Amniotic epithelial cell (primary cell): ENCODE measurements at places on chromosomes 3 and 15.

DNA sequence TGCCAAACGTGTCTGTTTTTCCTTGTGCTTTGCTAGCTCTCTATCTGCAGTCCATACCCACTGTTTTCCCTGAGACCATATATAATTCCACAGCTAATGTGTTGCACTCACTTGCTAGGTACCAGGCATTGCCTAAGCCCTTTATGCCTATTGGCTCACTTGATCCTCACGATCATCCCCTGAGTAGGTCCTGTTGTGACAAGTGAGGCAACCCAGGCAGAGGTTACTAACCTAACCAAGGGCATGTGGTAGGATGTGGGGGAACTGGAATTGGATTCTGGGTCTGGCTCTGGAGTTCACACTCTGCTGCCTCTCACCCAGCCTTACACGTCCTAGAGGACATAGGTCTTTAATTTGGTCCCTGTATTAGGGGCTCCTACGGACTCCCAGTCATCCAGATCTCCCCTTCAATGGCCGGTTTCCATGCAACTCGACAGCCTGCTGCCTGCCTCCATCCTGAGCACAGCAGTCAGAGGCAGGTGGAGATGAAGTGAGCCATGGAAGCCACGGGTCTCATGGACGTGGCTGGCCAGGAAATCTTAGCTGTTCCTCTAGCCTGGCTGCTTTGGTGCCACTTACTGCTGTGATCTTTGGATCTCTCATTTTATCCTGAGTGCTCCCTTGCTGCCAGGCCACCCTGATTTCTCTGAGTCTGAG is 38.9 kb upstream of the MYZAP start:
- DNase-seq: no peak

DNA sequence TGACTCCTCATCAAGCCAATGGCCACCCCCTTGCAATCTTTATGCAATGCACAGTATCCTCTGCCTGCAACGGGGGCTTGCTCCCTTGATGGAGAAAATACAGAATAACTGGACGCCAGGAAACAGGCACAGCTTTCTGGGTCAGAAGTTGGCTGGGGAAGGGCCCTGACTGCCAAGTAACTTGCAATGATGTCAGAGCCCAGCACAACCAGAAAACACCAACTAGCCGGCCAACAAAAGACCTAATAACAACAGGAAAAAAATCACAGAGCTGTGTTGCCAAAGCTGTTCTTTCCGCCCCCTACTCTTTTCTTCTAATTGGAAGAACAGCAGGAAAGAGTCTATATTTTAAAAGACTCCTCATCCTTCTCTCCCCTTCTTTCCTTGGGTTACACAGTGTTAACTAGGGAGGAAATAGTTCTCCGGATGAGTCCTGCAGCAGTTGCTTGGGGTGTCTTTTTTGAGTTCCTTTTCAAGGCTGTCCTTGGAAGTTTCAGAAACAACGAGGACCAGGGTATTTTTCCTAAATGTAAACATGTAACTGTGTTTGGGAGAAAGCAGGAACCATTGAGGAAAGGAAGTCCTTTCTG is 1.4 kb upstream of the SEMA6D start:
- DNase-seq: no peak

DNA sequence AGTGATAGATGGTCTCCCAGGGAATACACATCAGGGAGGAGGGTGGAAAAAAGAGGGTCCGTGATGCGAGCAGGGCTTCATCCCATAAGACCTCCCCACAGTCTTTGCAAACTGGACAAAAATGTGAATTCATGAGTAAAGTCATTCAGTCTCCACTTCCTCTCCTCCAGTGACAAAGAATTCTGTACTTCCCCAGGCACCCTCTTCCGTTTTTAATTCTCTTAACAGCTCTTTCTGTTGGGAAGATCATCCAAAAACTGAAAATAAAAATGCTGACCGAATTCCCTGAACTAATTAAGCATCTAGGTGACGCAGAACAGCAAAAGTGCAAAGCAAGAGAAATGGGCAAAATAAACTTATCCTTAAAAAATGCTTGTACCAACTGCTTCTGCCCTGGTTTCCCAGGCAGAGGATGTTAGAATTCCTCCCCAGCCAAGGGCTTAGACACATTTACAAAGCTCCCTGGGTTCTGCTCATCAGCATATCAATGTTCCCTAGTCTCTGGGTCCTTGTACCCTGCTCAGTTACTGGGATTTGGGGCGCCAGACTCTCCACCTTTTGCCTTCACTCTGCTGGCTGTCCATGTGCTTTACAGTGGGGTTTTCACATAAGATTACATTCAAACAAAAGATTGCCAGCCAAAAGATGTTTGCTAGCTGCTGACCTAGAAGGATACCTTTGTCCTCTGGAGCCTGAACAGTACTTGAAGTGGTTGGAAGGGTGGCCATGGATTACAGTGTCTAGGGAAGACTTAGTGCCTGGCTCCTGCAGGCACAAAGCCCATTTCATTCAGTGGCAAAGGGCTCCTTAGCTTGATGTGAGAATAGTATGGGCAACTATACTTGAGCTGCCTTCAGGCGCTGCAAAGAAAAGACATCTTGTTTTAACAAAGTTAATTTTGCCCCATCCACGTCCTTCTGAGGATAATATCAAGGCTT is 69.4 kb downstream of the ARNT2 start:
- DNase-seq: no peak

GRCh38 chr3:123054109-123054778 is 12.6 kb upstream of the PDIA5 start:
- no peak for DNase-seq

DNA sequence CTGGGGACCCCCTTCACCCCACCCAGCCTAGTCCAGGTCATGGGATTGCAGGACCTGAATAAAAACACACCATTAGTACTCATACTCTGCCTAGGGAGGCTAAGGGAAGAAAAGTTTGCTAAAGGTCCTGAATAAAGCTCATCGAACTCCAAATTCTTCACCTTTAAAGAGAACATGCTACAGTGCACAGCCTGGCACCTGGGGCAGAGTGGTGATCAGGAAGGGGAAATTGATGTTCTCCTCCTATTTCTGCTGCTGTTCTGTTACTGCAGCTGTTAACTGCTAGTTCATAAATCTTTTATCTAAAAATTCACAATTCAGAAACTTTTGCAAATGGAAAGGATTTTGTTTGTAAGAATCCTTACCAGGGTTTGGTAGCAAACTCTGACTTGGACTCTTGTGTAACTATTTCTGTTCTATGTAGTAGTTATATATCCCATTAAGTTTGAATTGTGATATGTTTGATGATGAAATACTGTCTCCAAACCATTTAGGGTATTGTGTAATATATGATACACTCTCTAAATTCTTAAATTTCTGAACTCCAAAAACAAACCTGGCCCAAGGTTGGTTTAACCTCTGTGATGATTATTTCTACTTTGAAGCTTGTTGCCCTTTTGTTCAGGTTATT is 27.9 kb downstream of the MCTP2 start:
- peak; percentile 66 for DNase-seq

GRCh38 chr15:98650417-98651035 is 2.2 kb downstream of the IGF1R start:
- peak; percentile 30 for DNase-seq

- DNase-seq: no peak
These were observed 1.4 kb upstream of the ISG20 start for GRCh38 chr15:88637436-88637835.

DNA sequence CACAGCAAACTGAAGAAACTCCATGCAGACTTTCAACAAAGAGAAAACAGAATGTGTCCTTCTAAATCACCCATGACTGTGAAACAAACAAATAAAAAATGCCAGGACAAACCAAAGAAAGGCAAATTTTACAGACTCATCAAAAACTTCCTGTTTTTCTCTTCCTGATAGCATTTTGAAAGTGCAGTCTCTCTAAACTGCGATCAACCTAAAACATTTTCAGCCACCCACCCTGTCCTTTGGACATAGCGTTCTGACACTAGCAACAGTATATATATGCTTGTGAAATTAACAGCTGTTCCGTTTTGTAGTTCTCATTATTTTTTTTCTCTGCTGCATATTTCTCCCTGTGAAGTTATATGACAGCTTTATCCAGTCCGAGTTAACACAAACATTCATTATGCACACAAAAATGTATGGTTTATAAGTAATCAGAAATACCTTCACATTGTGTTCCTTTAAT is 151.7 kb downstream of the FBN1 start:
- DNase-seq: no peak

GRCh38 chr3:101611023-101611422 is 37.0 kb downstream of the PCNP start:
- no peak for DNase-seq

GRCh38 chr3:129003578-129004112 is 2.5 kb downstream of the EFCC1 start:
- DNase-seq: no peak

DNA sequence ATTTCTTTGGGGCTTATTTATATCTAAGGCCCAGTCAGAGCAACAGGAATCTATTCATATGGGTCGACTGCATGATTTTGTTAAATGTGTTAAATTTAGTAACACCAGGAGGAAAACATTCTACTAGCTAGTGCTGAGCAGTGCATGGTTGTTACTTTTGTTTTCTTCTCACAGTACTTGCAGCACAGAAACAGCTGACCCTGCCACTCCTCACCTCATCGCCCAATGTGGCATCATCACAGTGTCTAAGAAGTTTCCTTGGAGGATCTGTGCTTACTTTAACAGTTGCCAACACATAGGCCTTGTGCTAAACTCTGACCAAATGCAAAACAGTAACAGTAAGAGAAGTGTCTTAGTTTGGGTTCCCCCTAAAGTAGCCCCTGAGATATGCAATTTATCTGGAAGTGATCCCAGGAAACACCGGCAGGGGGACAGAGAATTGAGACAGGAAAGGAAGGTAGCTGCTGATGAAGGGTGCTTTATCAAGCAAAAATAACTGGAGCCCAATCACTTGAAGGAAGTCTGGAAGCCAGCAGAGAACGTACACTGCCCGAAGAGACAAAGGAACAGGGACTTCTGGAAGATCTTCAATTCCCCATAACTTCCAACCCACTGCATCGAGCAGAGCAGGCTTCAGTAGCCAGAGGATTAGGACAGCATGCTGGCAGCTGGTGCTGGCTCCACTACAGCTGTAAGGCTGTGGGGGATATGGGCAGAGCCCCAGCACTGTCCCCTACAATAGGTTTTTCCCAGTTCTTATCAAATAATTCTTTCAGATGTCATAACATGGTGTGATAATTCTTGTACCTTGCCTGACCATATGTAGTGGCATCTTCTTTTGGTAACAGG is 36.0 kb upstream of the ULK4 start:
- no peak for DNase-seq

GRCh38 chr3:70754314-70754713 is 441.9 kb upstream of the MDFIC2 start:
- peak; percentile 59 for DNase-seq

GRCh38 chr15:43871835-43872234 is 45.0 kb downstream of the WDR76 start:
- DNase-seq: no peak

DNA sequence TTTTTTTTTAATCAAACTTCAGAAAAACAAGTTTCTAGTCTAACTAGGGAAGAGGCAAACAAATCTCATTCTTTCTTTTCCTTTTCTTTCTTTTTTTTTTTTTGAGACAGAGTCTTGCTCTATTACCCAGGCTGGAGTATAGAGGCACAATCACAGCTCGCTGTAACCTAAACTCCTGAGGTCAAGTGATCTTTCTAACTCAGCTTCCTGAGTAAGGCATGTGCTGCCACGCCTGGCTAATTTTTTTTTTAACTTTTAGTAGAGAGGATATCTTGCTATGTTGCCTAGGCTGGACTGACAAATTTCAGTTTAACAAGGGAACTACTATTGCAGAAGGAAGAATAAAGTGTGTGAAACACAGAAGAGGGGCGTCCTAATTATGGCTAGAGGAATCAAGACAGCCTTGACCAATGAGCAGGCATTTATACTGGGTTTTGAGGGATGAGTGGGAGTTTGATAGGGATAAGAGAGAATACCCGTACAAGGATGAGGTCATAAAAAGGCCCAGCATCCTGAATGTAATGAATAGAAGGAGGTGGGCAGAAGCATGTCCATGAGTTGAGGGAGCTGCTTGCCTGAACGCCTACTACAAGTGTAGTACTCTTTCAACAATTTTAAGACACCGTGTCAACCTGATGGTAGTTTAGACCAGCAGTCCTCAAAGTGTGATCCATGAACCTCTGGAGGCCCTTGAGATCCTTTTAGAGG is 6.7 kb upstream of the ZFAND6 start:
- no peak for DNase-seq

DNA sequence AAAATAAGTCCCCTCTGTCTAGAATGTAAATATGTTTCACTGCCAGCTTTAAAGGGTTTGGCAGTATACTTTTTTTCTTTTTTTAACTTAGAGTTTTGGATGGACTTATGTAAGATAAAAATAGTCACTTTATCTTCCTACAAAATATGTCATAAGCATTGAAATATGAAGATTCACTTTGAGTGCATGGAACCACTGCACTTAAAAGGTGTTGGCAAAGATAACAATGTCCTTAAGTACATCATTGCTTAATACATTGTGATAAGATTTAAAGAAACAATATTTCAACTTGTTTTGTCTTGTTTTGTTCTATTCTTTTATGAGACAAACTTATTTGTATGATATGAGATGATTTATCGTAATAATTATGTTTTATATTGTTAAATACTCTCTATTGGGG is 66.3 kb upstream of the NAALADL2 start:
- DNase-seq: peak; percentile 23

- peak; percentile 54 for DNase-seq
These were observed 12.1 kb downstream of the B3GNT5 start for GRCh38 chr3:183265157-183265642.

- DNase-seq: no peak
These were observed 13.3 kb upstream of the KIF23 start for GRCh38 chr15:69400850-69401249.

DNA sequence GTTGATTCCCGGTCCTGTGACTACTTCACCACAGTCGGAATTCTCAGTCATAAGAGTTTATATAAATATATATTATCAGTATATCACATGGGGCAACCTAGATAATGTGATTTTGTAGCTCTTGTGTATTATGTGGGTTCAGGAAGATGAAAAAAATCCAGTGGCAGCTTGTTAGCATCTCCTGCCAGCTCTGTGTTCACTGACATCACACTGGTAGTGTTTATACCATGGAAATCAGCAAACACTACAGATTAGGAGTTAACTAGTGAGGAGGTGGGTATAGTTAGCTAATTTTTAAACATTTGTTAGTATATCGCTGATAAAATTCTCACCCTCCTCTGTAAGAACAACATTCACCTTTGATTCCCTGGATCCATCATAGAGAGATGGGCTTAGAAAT is 44.5 kb upstream of the KCNMB2 start:
- DNase-seq: no peak

DNA sequence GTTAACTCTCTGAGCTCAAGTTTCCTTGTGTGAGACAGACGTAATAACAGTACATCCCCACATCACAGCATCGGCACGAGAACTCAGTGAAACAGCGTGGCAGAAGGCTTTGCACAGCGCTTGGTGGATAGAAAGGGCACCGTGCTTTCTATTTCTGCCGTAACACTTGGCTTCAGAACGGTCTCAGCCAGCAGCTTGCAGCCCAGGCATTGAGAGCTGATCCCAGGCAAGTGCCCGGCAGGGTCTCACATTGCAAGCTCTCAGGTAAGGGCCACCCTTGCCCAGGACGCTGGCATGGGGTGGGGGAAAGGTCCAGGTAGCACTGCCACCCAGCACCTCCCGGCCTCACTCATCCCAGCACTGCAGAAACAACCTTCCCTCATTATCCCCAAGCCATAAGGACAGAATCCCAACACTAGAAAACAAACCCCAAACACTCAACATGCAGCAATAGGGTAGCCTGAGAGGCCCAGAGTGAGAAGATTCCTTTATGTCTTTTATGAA is 70.5 kb upstream of the ITGA11 start:
- no peak for DNase-seq
